ENCODE measurements at places on chromosomes 12 and 14.
A peak's percentile ranks its signal among the peaks of the same experiment; 100 is the strongest.

DNA sequence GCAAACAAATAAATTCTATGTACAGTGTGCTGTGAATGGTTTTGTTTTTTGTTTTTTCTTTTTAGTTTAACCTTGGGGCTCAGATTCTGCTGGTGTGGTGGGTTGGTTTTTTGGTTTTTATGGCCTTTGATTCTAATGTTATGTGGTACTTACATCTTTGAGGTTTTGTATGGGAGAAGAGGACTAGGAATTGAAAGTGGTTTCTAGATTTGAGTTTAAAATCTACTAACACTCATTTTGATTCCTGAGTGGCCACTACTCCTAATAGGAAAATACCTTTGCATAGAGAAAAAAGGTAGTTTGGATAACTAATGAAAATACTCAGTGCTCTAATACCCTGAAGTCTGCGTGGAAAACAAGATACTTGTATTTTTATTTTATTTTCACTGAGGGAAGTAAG, 137.7 kb downstream of the MON2 start:
- no peak for DNase-seq

DNA sequence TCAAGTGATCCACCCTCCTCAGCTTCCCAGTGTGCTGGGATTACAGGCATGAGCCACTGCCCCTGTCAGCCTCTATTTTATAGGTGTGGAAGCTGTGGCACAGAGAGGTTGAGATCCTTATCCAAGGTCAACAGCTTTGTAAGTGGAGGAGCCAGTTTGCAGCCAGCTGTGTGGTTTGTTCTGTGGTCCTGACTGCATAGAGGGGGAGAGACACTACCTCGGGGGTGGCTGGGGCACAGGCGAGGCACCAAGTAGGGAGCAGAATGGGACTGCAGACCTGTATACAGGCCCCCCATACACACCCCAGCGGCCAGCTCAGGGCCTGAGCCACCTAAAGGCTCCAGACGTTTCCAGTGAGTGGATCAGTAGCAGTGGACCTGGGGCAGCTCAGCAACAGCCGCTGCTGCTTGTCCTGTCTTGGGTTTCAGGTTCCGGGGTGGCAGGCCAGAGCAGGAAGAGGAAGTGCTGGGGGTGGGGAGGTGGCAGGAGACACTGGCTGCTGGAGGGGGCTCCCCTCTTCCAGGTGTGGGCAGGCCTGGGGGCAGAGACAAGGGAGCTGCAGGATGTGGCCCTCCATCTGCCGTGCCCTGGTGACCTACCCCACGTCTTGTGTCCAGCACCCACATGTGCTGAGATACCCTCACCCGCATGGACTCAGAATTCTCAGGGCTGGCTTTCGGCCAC, 11.0 kb downstream of the ORAI1 start:
- no peak for DNase-seq

DNA sequence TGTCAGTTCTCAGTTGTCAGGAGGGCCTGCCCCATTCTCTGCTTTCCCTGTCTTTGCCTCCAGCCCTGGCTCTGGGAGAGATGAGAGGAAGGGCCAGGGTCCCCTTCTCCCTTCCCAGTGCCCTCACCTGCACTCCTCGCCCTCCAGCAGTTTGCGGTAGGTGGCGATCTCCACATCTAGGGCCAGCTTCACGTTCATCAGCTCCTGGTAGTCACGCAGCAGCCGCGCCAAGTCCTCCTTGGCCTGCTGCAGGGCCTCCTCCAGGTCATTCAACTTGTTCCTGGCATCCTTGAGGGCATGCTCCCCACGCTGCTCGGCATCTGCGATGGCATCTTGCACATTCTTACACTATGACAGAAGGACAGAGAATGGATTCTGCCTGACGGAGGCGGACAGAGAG, 5.4 kb downstream of the KRT2 start:
- no peak for DNase-seq

GRCh38 chr14:48008646-48009045, 333.2 kb upstream of the MDGA2 start:
- DNase-seq = no peak

- no peak for DNase-seq
Measured at GRCh38 chr12:19474147-19474546, 34.9 kb downstream of the AEBP2 start.

- no peak for DNase-seq
Measured at GRCh38 chr14:21822109-21822508, 148.5 kb upstream of the OR4E1 start.

GRCh38 chr12:99852666-99853065, 132.1 kb downstream of the ANKS1B start:
- DNase-seq = no peak

DNA sequence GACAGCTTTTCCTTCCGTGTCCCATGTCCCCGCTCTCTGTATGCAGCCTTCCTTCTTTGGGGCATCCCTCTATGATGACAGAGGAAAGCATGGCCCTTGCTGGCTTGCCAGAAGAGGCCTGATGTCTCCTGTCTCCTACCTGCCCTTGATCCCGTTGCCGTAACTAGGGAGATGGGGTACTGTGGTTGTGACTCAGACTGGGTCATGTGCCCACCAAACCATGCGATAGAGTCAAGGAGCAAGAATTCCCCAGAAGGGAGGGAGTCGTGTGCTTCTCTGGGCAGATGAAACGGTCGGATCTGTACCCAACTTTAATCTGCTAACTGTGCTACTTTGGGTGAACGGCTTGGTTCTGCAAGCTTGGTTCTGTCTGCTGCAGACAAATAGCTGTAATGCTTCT, 99.1 kb upstream of the DYNC1H1 start:
- peak; percentile 74 for DNase-seq

- DNase-seq = no peak
Measured at GRCh38 chr14:97120611-97121031, 323.4 kb downstream of the VRK1 start.

GRCh38 chr12:113241191-113242025, 20.1 kb downstream of the TPCN1 start:
- peak; percentile 99 for DNase-seq

DNA sequence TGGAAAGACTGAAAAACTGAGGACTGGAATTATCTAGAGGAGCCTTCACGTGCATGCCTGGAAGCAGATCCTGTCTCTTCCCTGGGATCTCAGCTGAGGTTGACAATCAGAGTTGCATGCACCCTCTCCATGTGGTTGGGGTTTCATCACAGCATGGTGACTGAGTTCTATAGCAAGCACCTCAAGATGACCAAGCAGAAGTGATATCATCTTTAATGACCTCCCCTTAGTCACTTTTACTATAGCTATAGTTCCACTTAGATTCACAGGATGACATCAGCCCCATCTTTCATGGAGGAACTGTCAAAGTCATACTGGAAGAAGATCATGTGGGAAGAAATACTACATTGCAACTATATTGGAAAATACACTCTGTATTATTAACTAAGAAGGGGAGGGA, 105.8 kb upstream of the ATXN7L3B start:
- no peak for DNase-seq

DNA sequence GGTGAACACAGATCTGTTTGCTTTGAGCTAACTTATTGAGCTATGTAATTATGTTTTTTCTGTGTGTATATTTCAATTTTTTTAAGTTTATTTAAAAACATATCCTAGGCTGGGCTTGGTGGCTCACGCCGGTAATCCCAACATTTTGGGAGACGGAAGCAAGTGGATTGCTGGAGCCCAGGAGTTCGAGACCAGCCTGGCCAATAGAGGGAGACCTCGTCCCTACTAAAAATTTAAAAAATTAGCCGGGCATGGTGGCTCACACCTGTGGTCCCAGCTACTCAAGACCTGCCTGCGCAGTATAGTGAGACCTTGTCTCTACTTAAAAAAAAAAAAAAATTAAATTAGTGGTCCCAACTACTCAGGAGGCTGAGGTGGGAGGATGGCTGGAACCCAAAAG, 16.2 kb upstream of the RNASE1 start:
- no peak for DNase-seq

DNA sequence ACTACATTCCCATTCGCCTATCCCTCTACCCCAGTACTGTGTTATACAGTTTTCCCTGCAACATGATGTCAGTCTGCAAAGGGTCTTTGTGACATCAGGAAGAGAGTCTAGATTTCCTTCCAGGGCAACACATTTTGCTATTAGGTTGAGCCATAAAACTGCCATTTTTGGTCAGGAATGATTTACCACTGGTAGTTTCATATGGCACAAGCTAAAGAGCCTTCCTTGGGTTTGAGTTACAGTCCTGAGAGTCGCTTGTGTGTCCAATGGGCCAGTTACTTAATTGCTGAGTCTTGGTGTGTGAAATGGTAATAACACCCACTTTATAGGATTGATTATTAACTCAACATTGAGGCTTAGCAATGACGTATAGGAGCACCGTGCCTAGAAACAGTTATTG, 22.6 kb upstream of the AMIGO2 start:
- DNase-seq = no peak

GRCh38 chr12:121413917-121414316, 14.0 kb downstream of the RNF34 start:
- DNase-seq = no peak

DNA sequence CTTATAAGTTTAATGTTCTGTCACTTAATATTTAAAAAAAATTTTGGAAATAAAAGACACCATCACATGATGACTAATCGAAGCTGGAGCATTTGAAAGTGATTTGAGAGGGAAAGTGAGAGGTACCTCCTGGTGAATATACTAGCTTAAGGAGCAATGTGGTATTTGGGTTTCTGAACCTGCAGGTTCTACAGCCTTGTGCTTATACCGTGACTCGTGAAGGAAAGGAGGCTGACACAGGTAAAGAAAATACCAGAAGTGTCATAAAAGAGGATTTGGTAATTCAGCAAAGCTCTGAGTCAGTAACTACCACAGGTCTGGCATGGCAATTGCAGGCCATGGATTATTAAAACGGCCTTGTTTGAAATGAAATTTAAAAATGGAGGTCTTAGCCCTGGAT, 151.0 kb downstream of the SLC38A4 start:
- DNase-seq = no peak

- peak; percentile 40 for DNase-seq
Measured at GRCh38 chr14:26281280-26281998, 316.4 kb downstream of the NOVA1 start.

DNA sequence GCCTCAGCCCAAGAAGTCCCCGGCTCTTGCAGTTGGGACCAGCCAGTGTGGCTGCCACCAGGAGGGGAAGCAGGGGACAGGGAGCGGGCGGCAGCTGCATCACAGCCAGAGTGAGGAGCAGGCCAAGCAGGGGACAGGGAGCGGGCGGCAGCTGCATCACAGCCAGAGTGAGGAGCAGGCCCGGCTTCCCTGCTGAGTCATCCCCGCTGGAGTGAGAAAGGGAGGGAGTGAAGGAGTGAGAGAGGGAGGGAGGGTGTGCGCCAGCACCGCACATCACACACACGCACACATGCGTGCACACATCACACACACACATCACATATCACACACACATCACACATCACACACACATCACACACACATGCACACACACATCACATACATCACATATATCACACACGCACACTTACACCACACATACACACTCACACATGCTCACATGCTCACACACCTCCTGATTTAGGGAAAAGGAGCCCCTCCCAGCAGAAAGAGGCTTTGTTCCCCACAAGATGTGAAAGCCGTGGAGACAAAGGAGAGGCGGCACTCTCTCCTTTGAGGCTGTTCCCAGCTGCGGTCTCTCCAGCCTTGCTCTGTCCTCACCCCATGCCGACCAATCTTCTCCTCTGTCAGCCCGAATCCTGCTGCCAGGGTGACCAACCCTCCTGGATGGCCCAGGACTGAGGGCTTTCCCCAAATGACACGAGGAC, 16.7 kb upstream of the ZDHHC22 start:
- no peak for DNase-seq

- no peak for DNase-seq
Measured at GRCh38 chr12:55001198-55001868, 16.8 kb upstream of the TESPA1 start.

GRCh38 chr14:69093631-69094421, 59.1 kb downstream of the DCAF5 start:
- no peak for DNase-seq

GRCh38 chr12:113416091-113416754, 6.0 kb upstream of the SDSL start:
- DNase-seq = no peak

All from epithelial cell of proximal tubule (primary cell).